ENCODE measurements at places on chromosomes 12 and 14.

GRCh38 chr14:85883966-85884365 is 354.0 kb downstream of the FLRT2 start:
- DNase-seq: no peak

GRCh38 chr12:116319898-116320621 is 42.6 kb upstream of the MED13L start:
- DNase-seq: peak; percentile 95

- peak; percentile 82 for DNase-seq
These were observed 23.5 kb downstream of the DCAF5 start for GRCh38 chr14:69129264-69129880.

GRCh38 chr14:64812412-64812811 is 67.3 kb downstream of the SPTB start:
- DNase-seq: no peak

- no peak for DNase-seq
These were observed 142.5 kb downstream of the MSRB3 start for GRCh38 chr12:65420941-65421340.

- DNase-seq: peak; percentile 71
These were observed 281.6 kb upstream of the NPAS3 start for GRCh38 chr14:32657081-32657480.
